Epithelial cell of alveolus of lung (primary cell): ENCODE measurements at places on chromosomes 3 and 15. TPM values are rescaled to one million over a fixed set of nuclear protein-coding genes. Genes with fewer than 3 reads are reported as not detected.

CSNK1G1 gene
- 10.5 and 14.7 TPM in 2 replicates for total RNA-seq

CCDC39 gene
- not detected in 2 replicates for total RNA-seq

CALML4 gene
- 0.39 and 0.88 TPM in 2 replicates for total RNA-seq

RYR3 gene
- total RNA-seq, result not detected in 2 replicates

IQCH gene
- total RNA-seq, result 0.08 and 1.8 TPM in 2 replicates

CLSTN2 gene
- under 0.01 and 0.24 TPM in 2 replicates for total RNA-seq

CGGBP1 gene
- 44.0 and 45.6 TPM in 2 replicates for total RNA-seq

NANOGP8 gene
- total RNA-seq, result not detected in 2 replicates

CHAC1 gene
- 5.0 and 63.6 TPM in 2 replicates for total RNA-seq

PML gene
- 54.7 and 74.0 TPM in 2 replicates for total RNA-seq
